Inflammatory macrophage treated with lipopolysaccharide for 1 hour (primary cell): ENCODE measurements at places on chromosomes 7 and 10.

- no peak for DNase-seq
Measured at GRCh38 chr7:50685135-50686065, 97.3 kb downstream of the GRB10 start.

- no peak for DNase-seq
Measured at GRCh38 chr7:150340024-150340749, 1.2 kb downstream of the RARRES2 start.

- DNase-seq: no peak
Measured at GRCh38 chr10:66318761-66319160, 607.1 kb upstream of the LRRTM3 start.

DNA sequence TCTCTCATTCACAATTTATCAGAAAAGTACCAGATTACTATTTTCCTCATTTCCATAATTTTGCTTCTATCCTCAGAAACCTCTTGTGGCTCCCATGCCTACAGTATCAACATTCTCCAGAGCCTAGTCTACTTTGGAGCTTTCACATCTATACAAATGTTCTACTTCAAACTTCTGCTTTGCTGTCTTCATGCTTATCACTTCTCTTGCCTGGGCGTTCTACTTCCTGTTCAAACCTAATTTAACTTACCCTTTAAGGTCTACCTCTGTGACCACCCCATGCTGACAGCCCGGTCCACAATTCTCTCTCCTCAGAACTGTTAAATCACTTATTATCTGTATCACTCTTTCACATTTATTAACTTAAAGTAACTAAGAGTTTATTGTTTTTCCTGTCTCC, 6.1 kb upstream of the PTPN12 start:
- no peak for DNase-seq

- no peak for DNase-seq
Measured at GRCh38 chr7:106569500-106569929, 91.4 kb downstream of the CCDC71L start.

GRCh38 chr10:117544711-117545140, 2.2 kb downstream of the EMX2 start:
- no peak for DNase-seq

- DNase-seq: no peak
Measured at GRCh38 chr10:70648427-70648826, 23.9 kb upstream of the ADAMTS14 start.

GRCh38 chr10:109427411-109427810, 495.9 kb downstream of the XPNPEP1 start:
- DNase-seq: no peak

DNA sequence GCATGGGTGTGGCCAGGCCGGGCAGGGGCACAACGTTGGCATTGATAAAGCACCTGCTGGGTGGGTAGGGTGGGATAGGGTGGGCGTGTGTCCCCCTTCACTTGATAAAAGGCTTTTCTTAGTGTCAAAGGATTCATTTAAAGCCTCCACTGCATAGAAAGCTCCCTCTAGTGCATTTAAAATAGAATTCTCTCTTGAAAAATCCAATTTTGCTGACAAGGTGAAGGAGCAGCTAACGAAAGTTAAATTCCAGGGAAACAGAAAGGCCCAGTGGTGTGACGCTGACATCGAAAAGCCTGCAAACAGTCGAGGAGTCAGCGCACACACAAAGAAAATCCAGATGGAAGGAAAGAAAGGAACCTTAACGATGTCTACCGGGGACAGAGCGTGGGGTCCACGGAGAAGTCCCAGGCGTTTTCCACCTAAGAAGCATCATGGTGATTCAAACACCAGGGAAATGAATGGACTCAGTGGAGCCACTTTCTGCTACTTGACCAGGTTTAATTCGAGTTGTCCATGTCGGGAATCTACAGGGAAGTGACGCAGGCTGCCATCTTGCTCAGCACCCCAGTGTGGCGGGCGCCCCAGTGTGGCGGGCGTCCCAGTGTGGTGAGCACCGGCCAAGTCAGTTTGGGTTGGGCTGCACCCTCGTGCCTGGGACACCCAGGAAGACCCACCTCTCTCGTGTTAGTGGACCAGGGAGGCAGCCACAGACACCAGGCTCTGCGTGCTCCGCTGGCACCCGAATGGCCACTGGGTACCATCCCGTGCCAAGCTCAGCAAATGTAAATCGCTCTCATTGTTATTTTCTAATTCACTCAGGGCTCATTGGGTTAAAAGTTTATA, 217.8 kb downstream of the DNAJB6 start:
- DNase-seq: no peak

DNA sequence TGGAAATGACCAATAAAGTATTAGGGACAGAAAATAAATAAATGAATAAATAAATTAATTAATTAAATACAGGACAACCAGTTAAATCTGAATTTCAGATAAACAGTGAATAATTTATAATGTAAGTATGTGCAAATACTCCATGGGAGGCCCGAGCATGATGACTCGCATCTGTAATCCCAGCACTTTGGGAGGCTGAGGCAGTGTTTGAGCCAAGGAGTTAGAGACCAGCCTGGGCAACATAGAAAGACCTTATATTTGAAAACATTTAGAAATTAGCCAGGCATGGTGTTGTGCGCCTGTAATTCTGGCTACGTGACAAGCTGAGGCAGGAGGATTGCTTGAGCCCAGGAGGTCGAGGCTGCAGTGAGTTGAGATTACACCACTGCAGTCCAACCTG, 123.7 kb downstream of the CUL2 start:
- DNase-seq: no peak

- DNase-seq: no peak
Measured at GRCh38 chr7:99461221-99461620, 4.7 kb downstream of the ATP5MF start.

DNA sequence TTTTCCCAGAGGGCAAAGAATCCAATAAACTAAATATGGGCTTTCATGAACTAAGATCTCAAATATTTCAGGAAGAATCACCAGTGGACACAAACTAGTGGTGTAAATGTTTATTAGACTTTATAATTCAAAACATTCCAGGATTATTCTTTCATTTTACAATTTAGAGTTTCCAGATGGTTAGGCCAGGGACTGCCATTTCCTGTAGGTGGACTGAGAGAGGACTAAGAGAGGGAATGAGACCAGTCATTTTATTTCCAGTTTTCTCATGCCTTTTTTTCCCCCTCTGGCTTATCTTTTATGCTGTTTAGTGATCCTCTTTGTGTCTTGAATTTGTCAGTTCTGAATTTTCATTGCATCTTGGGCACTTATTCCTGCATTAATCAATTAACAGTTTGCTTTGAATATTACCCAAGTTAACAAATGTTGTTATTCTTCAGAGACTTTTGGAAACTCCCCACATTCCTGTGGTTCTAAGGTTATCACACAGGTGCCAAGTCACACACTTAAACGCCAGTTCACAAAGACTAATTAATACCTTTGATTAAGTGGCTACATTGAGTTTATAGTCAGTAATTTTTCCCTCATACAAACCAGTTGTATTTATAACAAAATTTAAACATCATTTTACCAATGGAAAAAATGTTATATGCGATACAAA, 12.3 kb downstream of the CISD1 start:
- DNase-seq: no peak
